Effector memory CD4-positive, alpha-beta T cell (primary cell): ENCODE measurements at places on chromosomes 4 and X.
A peak's percentile ranks its signal among the peaks of the same experiment; 100 is the strongest.

DNA sequence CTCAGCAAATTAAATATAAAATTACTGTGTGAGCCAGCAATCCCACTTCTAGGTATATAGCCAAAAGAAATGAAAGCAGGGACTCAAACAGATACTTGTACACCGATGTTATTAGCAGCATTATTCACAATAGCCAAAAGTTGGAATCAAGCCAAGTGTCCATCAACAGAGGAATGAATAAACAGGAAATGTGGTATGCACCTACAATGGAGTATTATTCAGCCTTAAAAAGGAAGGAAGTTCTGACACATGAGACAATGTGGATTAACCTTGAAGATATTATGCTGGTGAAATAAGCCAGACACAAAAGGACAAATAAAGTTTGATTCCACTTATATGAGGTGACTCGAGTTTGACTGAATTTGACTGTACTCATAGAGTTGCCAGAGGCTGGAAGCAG, 108.3 kb upstream of the DUSP21 start:
- H3K27ac ChIP-seq: no peak overlapping the region
- DNase-seq: no peak
- no peaks in the 10 kb centered on the region for H3K36me3 ChIP-seq
- no peaks in the 10 kb centered on the region for H3K27me3 ChIP-seq

DNA sequence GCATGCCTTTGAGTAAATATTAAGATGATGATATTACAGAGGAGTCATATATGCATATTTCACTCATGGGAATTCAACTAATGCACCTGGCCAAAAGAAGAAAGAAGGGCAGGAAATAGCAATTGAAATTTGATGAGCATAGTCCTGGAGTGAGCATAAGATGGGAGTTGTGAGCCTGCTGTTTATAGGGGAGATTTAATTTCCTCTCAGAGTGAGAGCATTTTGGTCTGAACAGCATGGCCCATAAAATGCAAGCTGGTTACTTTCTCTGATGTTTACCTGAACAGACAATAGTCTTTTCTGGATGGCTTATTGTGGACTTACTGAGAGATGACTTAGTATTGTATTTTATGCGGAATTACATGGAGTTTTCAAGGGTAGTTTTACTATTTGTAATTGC, 53.6 kb downstream of the FHIP1A start:
- no peak for DNase-seq
- no peaks in the 10 kb centered on the region for H3K4me1 ChIP-seq
- H3K36me3 ChIP-seq: no peaks in the 10 kb centered on the region
- H3K27ac ChIP-seq: no peak overlapping the region
- no peak overlapping the region for H3K4me3 ChIP-seq

- no peaks in the 10 kb centered on the region for H3K27me3 ChIP-seq
- H3K27ac ChIP-seq: no peak overlapping the region
- peak; percentile 1 for DNase-seq
- H3K4me3 ChIP-seq: no peak overlapping the region
Observed at GRCh38 chr4:39812500-39812899, 114.6 kb downstream of the UBE2K start.

DNA sequence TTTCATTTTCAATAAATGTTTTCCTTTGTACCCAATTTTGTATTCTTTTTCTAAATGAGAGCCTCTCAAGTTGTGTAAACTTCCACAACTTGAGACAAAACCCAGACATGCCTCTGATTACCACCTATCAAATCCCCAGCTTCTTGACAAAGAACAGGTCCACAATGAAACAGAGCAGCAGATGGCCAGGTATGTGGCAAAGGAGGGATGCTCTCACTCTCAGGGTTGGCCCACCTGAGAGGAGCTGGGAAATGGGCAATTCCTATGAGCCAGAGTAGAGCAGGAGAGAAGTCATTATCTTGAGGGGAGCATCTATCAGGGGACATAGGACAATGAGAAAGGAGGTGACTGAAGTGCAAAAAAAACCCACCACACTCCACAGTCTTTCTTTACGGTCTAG, 273.5 kb upstream of the FAM241A start:
- no peaks in the 10 kb centered on the region for H3K4me1 ChIP-seq
- H3K4me3 ChIP-seq: no peak overlapping the region
- no peak overlapping the region for H3K27ac ChIP-seq
- no peaks in the 10 kb centered on the region for H3K27me3 ChIP-seq
- no peak for DNase-seq
- no peaks in the 10 kb centered on the region for H3K36me3 ChIP-seq

GRCh38 chr4:8657381-8658088, 65.0 kb downstream of the CPZ start:
- no peaks in the 10 kb centered on the region for H3K27me3 ChIP-seq
- DNase-seq: no peak
- H3K36me3 ChIP-seq: no peaks in the 10 kb centered on the region
- no peaks in the 10 kb centered on the region for H3K4me1 ChIP-seq
- no peak overlapping the region for H3K4me3 ChIP-seq

DNA sequence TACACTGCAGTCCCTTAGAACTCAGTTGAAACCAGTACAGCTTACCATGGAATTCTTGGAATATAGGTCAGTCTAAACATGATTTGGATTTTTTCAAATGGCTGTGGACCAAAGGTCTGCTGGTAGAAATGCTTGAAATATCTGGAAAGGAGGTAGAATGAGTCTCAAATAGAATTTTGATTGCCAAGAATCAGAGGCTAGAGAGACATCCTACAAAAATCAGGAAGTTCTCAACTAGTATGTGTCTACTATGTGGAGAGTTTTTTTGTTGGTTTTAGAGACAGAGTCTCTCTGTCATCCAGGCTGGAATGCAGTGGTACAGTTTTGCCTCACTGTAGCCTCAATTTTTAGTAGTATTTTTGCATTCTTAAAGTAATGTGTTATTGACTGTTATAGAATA, 53.6 kb downstream of the PAQR3 start:
- no peaks in the 10 kb centered on the region for H3K27me3 ChIP-seq
- no peak overlapping the region for H3K4me3 ChIP-seq
- no peaks in the 10 kb centered on the region for H3K36me3 ChIP-seq
- no peaks in the 10 kb centered on the region for H3K4me1 ChIP-seq
- H3K27ac ChIP-seq: no peak overlapping the region
- DNase-seq: no peak

DNA sequence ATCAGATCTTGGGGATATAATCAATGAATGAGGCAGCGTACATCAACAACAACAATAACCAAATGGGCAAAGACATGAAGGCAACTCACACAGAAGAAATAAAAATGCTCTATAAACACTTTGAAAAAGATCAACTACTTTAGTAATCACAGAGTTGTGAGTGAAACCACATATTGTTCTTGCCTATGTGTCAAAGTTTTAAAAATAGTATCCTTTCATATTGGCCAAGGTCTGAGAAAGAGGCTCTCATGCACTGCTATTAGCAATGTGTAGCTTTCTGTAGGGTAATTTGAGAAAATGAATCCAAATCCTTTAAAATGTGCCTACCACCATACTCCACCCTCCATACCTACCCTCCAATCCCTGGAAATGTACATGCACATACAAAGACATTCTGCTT, 25.0 kb downstream of the COQ2 start:
- H3K4me1 ChIP-seq: peaks cover 3% of the 10 kb centered on the region
- H3K36me3 ChIP-seq: no peaks in the 10 kb centered on the region
- no peak for DNase-seq

DNA sequence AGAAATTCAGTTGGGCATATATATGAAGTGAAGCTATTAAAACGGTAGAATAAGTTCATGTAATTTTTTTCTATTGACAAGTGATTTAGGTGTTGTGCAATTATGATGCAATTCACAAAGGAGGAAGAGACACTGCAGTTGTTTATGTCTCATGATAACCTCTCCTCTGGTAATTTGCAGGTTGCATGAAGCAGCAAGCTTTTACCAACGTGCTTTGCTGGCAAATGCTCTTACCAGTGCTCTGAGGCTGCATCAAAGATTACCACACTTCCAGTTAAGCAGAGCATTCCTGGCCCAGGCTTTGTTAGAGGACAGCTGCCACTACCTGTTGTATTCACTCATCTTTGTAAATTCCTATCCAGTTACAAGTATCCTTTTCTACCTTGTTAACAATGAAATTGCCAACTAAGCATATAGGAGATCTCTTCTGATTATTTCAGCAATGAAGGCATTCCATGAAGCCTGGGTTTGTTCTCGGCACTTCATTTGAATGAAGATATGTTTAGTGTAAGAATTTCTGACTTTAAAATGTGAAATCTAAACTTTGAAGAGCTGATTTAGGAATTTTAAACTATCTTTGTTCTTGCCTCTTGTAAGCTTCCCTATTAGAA, 3.9 kb downstream of the TMEM33 start:
- no peak for DNase-seq
- no peak overlapping the region for H3K4me3 ChIP-seq
- no peak overlapping the region for H3K27ac ChIP-seq
- H3K4me1 ChIP-seq: peaks cover 11% of the 10 kb centered on the region
- peaks cover 4% of the 10 kb centered on the region for H3K36me3 ChIP-seq

DNA sequence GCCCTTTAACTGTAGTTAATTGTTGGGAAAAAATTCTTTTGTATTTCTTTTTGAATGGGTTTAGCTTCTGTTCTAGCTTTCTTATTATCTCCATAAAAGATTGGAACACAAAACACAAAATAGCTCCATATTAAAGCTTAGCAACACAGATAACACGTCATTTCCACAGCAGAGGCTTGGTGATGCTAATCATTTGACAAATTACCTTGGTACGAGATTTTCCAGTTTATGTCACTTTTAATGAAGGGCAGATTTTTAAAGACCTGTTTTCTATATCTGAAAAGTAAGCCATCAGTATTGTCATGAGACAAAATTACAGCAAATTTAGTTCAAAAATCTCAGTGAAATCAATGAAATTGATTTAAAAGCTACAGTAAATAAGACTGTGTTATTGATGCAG, 27.4 kb downstream of the FAM149A start:
- no peak for DNase-seq
- no peaks in the 10 kb centered on the region for H3K36me3 ChIP-seq
- no peaks in the 10 kb centered on the region for H3K4me1 ChIP-seq
- no peak overlapping the region for H3K27ac ChIP-seq
- H3K4me3 ChIP-seq: no peak overlapping the region

DNA sequence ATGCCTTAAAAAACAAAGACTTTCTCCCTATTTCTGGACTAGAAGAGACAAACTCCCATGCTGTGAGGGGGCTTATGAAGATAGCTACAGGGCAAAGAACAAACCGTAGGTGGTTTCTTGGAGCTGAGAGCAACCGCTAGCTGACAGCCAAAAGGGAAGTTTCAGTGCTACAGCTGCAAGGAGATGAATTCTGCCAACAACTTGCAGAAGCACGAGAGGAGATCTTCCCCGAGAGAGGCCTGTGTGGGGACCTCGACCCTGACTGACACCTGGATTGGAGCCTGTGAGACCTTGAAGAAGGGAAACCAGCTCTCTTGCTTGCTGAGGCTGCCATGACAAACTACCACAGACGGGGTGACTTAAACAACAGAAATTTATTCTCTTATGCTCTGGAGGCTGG, 183.8 kb upstream of the VCX3A start:
- no peak for DNase-seq
- H3K4me3 ChIP-seq: no peak overlapping the region
- H3K27ac ChIP-seq: no peak overlapping the region
- H3K36me3 ChIP-seq: no peaks in the 10 kb centered on the region
- H3K27me3 ChIP-seq: no peaks in the 10 kb centered on the region
- H3K4me1 ChIP-seq: no peaks in the 10 kb centered on the region

DNA sequence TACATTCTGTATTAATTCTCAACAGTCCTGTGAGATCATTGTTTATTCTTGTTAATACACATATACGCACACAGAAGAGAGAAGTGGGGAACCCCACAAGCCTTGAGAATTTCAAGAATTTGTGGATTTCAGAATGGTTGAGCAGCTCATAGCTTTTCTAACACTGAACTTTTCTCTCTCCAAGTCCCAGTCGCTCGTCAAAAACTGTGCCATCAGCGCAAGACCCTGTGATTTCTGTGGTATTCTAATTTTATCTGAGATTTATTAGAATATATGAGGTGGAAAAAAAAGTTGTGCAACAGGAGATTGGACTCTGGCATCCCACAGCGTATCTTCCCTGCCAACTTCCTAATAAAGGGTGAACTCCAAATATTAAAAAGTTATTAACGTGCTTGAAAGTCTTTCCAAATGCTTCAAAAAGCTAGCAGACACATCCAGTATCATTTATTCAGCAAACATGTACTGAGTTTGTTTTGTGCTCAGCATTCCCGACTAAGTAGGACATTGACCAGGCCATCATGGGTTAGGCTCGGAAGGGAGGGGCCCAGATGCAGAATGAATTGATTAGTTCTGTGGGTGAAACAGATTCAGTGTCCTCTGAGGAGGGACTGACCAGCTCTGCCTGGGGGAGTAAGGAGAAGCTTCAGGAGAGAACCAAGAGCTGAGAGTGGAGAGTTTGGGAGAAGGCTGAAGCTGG, 165.6 kb downstream of the CBR4 start:
- no peak overlapping the region for H3K27ac ChIP-seq
- H3K36me3 ChIP-seq: no peaks in the 10 kb centered on the region
- no peak overlapping the region for H3K4me3 ChIP-seq
- no peaks in the 10 kb centered on the region for H3K27me3 ChIP-seq

DNA sequence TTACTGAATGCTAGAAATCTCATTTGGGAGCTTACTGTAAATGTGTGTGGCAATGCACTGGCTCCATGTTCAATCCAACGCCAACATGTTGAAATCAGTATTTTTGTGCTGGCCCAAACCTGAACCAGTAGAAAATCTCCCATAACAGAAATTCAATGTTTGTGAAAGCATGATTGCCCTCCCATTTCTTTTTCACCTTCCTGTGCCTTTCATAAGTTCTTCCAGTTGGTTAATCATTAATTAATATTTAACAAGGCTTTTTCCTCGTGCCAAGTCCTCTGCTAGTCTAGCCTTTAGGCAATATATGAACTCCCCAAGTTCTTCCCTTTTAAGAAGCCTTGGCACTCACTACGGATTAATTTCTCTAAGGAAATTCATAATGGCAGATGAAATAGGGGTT, 1.3 kb upstream of the PLS3 start:
- no peak overlapping the region for H3K4me3 ChIP-seq
- H3K27ac ChIP-seq: no peak overlapping the region
- no peaks in the 10 kb centered on the region for H3K36me3 ChIP-seq

- DNase-seq: no peak
- H3K4me3 ChIP-seq: no peak overlapping the region
- no peaks in the 10 kb centered on the region for H3K36me3 ChIP-seq
- peaks cover 3% of the 10 kb centered on the region for H3K27me3 ChIP-seq
- no peak overlapping the region for H3K27ac ChIP-seq
Observed at GRCh38 chrX:151970661-151971060, 3.8 kb downstream of the GABRE start.

DNA sequence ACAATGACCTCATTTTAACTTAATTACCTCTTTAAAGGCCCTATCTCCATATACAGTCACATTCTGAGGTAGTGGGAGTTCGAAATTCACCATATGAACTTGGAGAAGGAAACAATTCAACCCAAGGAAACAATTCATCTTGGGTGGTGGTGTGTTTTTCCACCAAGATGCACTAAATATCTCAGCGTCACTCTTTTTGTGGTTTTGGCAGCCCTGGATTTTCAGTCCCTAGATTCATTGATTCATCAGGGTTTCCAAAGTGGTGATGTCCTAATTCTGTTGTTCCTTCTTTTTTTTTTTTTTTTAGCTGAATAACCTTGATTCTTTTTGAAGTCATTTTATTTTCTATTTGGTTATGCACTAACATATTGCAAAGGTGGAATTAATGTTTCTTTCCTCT, 162.6 kb upstream of the RAPGEF2 start:
- no peak overlapping the region for H3K4me3 ChIP-seq
- H3K27me3 ChIP-seq: no peaks in the 10 kb centered on the region
